ENCODE measurements at places on chromosomes 5 and 9.

GRCh38 chr5:180862645-180863044 is 1.6 kb upstream of the ZFP62 start:
- no peak for DNase-seq

- no peak for DNase-seq
Measured at GRCh38 chr5:20536341-20536740, 548.3 kb upstream of the CDH18 start.

GRCh38 chr5:69261034-69261433 is 26.3 kb downstream of the CDK7 start:
- DNase-seq, result peak; percentile 60

DNA sequence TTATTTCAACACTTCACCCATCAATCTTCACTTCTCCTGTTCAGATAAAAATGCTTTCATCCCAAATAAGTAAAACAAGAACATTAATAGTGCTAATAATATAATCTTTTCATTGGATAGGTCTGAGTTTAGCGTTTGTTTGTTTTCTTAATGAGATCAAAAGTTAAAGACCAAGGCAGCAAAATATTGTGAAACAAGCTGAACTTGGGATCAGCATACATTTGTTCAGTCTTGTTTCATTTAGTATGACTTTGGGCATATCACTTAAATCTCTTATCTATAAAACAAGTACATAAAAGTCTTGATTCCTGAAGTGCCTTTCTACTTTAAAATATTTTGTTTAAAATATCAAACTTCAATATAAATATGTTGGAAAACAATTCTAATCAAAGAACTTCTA is 13.4 kb upstream of the SNX24 start:
- DNase-seq, result no peak

GRCh38 chr5:31408814-31409213 is 123.1 kb downstream of the DROSHA start:
- peak; percentile 82 for DNase-seq

- DNase-seq, result no peak
Measured at GRCh38 chr5:36602704-36603321, 3.6 kb upstream of the SLC1A3 start.

DNA sequence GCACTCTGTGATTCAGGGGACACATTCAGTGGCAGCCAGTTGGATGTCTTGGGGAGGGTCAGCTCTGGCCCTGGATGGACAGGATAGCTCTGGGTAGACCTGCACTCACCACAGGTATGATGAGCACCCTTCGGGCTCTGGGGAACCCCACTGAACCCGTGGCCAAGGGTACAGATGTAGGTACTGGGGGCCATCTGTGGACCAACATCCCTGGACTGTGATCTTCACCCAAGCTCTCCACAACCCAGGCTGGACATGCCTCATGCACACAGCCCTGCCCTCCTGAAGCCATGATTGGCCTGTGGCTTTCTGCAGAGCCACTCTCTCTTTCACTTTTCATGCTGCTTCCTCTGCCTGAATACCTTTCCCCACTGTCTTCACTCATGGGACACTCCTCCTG is 15.6 kb upstream of the ACSL6 start:
- DNase-seq, result no peak

All from fibroblast of mammary gland (primary cell).